Cardiac muscle cell (in vitro differentiated cells and primary cell): ENCODE measurements at places on chromosomes 1 and 21. TPM values are rescaled to one million over a fixed set of nuclear protein-coding genes. Genes with fewer than 3 reads are reported as not detected.

GRCh38 chr1:45015683-45016082, 3.6 kb downstream of the UROD start:
- no peaks in the 10 kb centered on the region for H3K27me3 ChIP-seq
- peaks cover 13% of the 10 kb centered on the region for H3K4me1 ChIP-seq
- peaks cover 7% of the 10 kb centered on the region for H3K36me3 ChIP-seq
- no peak overlapping the region for H3K27ac ChIP-seq
- no peak for DNase-seq
- H3K4me3 ChIP-seq = no peak overlapping the region

- peaks cover 57% of the 10 kb centered on the region for H3K36me3 ChIP-seq
- no peaks in the 10 kb centered on the region for H3K27me3 ChIP-seq
- no peak overlapping the region for H3K4me3 ChIP-seq
- H3K27ac ChIP-seq = no peak overlapping the region
- no peak for DNase-seq
Measured at GRCh38 chr1:201870397-201870796, 18.3 kb upstream of the SHISA4 start.

GRCh38 chr1:22262583-22262982, 119.7 kb upstream of the WNT4 start:
- no peak overlapping the region for H3K4me3 ChIP-seq
- no peak overlapping the region for H3K27ac ChIP-seq
- H3K36me3 ChIP-seq = no peaks in the 10 kb centered on the region
- H3K4me1 ChIP-seq = no peaks in the 10 kb centered on the region
- no peak for DNase-seq

The LSM10 gene
- 15.9 and 20.6 TPM in 2 replicates for total RNA-seq

GRCh38 chr21:41367301-41367944, 5.6 kb downstream of the MX2 start:
- no peak for DNase-seq
- peaks cover 14% of the 10 kb centered on the region for H3K27me3 ChIP-seq
- no peaks in the 10 kb centered on the region for H3K36me3 ChIP-seq
- H3K4me1 ChIP-seq = no peaks in the 10 kb centered on the region
- H3K27ac ChIP-seq = no peak overlapping the region

The BSND gene
- not detected in 2 replicates for total RNA-seq

DNA sequence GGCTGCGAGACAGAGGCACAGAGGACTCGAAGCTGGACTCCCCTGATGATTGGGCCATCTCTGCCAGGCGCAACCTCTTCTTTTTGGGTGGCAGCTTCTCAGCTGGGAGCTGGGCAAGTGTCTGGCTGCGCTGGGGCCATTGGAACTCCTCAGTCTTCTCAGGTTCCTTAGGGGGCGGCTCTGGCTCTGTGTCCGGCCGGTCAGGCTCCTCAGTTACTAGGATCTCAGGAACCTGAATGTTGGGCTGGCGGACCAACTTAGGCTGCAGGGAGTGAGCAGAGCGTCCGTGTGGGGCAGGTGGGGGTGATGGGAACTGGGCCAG, 97.5 kb upstream of the EDN2 start:
- no peaks in the 10 kb centered on the region for H3K36me3 ChIP-seq
- no peaks in the 10 kb centered on the region for H3K27me3 ChIP-seq
- H3K4me1 ChIP-seq = no peaks in the 10 kb centered on the region
- no peak overlapping the region for H3K27ac ChIP-seq
- DNase-seq = no peak
- no peak overlapping the region for H3K4me3 ChIP-seq

The TAS1R3 gene
- total RNA-seq = 0.81 and 1.1 TPM in 2 replicates

GRCh38 chr1:217077426-217077825, 354.2 kb upstream of the ESRRG start:
- H3K4me3 ChIP-seq = no peak overlapping the region
- no peaks in the 10 kb centered on the region for H3K36me3 ChIP-seq
- no peak for DNase-seq
- peaks cover 54% of the 10 kb centered on the region for H3K4me1 ChIP-seq

The GBP7 gene
- not detected in 2 replicates for total RNA-seq

The SERPINC1 gene
- total RNA-seq = 0.36 TPM in 1 of 2 replicates, not detected in the other

The GCSAML gene
- not detected in 2 replicates for total RNA-seq

- H3K27me3 ChIP-seq = peaks cover 67% of the 10 kb centered on the region
- H3K36me3 ChIP-seq = no peaks in the 10 kb centered on the region
- H3K4me1 ChIP-seq = peaks cover 13% of the 10 kb centered on the region
- H3K4me3 ChIP-seq = peak overlapping the region; percentile 42
Measured at GRCh38 chr1:44406737-44407429, 1.8 kb downstream of the RNF220 start.

The HENMT1 gene
- 0.56 and 1.1 TPM in 2 replicates for total RNA-seq

DNA sequence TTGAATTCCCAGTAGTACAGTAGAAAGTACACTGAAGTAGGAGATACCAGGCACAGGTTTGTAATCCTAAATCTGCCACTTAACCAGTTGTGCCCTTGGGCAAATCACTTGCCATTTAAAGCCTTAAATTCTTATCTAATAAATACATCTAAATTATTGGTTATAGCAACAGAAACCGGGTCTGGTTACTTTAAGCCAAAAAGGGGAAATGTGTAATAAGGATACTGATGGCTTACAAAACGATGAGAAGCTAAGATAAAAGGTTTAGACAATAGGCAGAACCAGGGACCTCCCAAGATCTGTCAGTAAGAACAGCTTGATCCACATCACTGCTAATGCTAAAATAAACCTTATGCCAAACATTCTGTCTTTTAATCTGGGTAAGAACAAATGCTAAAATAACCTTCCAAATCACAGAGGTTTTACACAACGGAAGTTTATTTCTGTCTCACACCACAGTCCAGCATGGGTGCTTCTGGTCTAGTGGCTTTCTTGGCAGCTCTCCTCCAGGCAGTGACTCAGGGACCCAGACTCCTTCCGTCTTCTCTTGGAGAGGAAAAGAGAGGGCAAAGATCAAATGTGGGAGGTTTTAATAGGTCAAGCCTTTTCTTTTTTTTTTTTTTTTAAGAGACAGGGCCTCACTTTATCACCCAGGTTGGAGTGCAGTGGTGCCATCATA, 16.5 kb upstream of the ZMYM1 start:
- no peaks in the 10 kb centered on the region for H3K27me3 ChIP-seq
- no peaks in the 10 kb centered on the region for H3K36me3 ChIP-seq
- no peak overlapping the region for H3K4me3 ChIP-seq
- no peaks in the 10 kb centered on the region for H3K4me1 ChIP-seq

The KLHDC7A gene
- total RNA-seq = not detected in 2 replicates

GRCh38 chr1:170397061-170397460, 134.9 kb upstream of the GORAB start:
- H3K36me3 ChIP-seq = no peaks in the 10 kb centered on the region
- H3K27me3 ChIP-seq = no peaks in the 10 kb centered on the region
- DNase-seq = no peak
- H3K27ac ChIP-seq = no peak overlapping the region
- no peaks in the 10 kb centered on the region for H3K4me1 ChIP-seq

- no peak overlapping the region for H3K27ac ChIP-seq
- no peaks in the 10 kb centered on the region for H3K27me3 ChIP-seq
- H3K4me1 ChIP-seq = peaks cover 11% of the 10 kb centered on the region
- H3K4me3 ChIP-seq = no peak overlapping the region
Measured at GRCh38 chr1:205192287-205192686, 19.2 kb downstream of the DSTYK start.

- no peak overlapping the region for H3K4me3 ChIP-seq
- no peak overlapping the region for H3K27ac ChIP-seq
Measured at GRCh38 chr1:35599411-35599810, 26.3 kb downstream of the TFAP2E start.

GRCh38 chr1:175715742-175716141, 27.7 kb downstream of the TNR start:
- H3K4me1 ChIP-seq = no peaks in the 10 kb centered on the region
- no peak overlapping the region for H3K4me3 ChIP-seq
- H3K27me3 ChIP-seq = no peaks in the 10 kb centered on the region
- DNase-seq = no peak
- H3K36me3 ChIP-seq = no peaks in the 10 kb centered on the region
- H3K27ac ChIP-seq = no peak overlapping the region

DNA sequence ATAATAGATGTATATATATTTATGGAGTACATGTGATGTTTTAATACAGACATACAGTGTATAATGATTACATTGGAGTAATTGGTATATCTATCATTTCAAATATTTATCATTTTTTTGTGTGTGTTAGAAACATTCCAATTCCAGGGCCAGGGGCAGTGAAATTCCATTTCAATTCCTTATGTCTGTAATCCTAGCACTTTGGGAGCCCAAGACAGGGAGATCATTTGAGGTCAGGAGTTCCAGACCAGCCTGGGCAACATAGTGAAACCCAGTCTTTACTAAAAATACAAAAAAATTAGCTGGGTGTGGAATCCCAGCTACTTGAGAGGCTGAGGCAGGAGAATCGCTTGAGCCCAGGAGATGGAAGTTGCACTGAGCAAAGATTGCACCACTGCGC, 30.4 kb upstream of the PDC start:
- H3K4me1 ChIP-seq = no peaks in the 10 kb centered on the region
- no peaks in the 10 kb centered on the region for H3K27me3 ChIP-seq
- H3K27ac ChIP-seq = no peak overlapping the region
- no peak for DNase-seq

- peaks cover 7% of the 10 kb centered on the region for H3K27me3 ChIP-seq
- peaks cover 10% of the 10 kb centered on the region for H3K4me1 ChIP-seq
- peak overlapping the region; percentile 8 for H3K27ac ChIP-seq
Measured at GRCh38 chr1:32701951-32702598, 495 bp downstream of the SYNC start.

The MYOC gene
- 0.07 and 0.12 TPM in 2 replicates for total RNA-seq

The FCRL6 gene
- total RNA-seq = not detected in 2 replicates
